ENCODE measurements at places on chromosomes 12 and 14.

DNA sequence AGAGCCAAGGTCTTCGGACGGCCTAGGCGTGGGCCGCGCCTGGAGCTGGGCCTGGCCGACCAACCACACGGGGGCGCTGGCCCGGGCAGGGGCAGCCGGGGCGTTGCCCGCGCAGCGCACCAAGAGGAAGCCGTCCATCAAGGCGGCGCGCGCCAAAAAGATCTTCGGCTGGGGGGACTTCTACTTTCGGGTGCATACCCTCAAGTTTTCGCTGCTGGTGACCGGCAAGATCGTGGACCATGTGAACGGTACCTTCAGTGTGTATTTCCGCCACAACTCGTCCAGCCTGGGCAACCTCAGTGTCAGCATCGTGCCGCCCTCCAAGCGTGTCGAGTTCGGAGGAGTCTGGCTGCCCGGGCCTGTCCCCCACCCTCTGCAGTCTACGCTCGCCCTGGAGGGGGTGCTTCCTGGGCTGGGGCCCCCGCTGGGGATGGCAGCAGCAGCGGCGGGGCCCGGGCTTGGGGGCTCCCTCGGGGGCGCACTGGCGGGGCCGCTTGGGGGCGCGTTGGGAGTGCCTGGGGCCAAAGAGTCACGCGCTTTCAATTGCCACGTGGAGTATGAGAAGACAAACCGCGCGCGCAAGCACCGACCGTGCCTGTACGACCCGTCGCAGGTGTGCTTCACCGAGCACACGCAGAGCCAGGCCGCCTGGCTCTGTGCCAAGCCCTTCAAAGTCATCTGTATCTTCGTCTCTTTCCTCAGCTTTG is 4.4 kb upstream of the SHMT2 start:
- DNase-seq, result no peak

DNA sequence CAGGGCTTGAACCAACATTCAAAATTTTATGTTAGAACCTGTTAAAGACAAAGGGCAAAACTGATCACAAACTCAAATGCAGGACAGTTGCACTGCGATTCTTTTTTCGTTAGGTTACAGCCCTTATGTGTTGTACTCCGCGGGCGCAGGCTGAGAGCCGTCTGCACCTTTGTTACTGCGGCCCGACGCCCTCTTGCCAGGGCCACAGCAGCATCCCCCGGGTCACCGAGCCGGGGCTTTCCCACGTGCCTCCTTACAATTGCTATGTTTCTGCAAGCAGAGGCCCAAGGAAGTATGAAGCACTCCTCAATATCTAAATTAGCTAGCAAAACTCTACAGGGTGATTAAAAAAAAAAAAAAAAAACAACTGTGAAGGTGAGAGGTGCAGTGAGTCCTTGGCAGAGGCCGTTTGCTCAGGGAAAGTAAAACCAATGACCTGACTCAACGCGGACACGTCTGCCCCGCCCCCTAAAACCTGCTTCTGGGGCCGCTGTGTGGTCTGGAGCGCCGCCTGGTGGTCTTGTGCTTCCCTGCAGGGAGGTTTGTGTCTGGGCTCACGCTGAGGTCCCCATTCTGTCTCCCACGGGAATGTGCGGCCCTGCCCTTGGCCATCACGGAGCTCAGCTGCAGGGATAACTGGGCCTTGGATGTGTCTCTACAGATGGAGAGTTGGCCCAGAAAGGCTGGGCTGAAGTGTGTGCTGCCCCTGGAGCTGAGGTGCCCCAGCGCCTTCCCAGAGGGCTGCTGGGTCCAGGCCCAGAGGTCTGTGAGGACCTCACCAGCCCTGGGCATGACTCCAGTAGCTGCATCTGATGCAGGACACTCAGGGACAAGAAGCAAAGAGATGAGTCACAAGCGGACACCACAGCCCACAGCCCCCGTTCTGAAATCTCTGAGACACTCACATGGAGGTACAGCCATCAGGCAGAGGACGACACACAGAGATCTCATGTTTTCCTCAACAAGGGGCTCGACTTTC is 418.5 kb downstream of the TMEM121 start:
- DNase-seq, result peak; percentile 50

GRCh38 chr14:32596390-32596789 is 267.3 kb downstream of the AKAP6 start:
- DNase-seq, result no peak

GRCh38 chr12:123148655-123149054 is 2.2 kb downstream of the PITPNM2 start:
- DNase-seq, result no peak

- DNase-seq, result no peak
Observed at GRCh38 chr12:50220363-50220995, 53.3 kb upstream of the CERS5 start.

GRCh38 chr14:64754685-64755084 is 50.5 kb downstream of the PLEKHG3 start:
- no peak for DNase-seq

DNA sequence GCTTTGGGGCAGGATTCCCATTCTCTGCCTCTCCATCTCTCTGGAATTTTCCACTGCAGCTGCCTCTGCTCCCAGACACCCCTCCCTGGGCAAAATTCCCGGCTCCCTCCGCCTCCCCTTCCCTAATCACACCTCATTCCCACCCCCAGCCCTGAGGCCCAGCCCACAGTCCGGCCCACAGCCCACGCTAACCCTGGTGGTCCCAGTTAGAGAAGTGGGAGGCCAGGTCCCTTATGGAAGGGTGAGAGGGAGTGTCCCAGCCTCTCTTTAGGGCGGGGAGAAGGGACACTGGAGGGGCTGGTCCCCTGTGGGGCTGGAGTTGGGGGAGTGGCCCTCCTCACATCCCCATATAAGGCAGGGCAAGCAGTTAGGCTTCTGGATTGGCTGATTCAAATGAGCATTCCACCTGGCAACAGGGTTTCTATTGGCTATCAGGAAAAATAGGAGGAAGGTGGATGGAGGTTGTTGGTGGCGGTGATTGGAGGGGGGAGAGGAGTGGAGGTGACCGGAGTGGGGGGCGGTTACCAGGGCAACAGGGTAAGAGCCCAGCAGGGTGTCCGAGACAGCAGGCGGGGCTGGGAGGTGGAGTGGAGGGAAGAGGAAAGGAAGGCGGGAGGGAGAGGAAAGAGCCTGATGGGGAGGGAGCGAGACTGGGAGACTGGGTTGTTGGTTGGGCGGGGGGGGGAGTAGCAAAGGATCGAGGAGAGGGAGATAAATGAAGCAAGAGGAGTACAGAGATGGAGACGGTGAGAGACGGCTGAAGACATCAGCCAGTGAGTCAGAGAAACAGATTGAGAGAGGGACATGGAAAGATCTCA is 1.9 kb upstream of the PTMS start:
- DNase-seq, result peak; percentile 97

DNA sequence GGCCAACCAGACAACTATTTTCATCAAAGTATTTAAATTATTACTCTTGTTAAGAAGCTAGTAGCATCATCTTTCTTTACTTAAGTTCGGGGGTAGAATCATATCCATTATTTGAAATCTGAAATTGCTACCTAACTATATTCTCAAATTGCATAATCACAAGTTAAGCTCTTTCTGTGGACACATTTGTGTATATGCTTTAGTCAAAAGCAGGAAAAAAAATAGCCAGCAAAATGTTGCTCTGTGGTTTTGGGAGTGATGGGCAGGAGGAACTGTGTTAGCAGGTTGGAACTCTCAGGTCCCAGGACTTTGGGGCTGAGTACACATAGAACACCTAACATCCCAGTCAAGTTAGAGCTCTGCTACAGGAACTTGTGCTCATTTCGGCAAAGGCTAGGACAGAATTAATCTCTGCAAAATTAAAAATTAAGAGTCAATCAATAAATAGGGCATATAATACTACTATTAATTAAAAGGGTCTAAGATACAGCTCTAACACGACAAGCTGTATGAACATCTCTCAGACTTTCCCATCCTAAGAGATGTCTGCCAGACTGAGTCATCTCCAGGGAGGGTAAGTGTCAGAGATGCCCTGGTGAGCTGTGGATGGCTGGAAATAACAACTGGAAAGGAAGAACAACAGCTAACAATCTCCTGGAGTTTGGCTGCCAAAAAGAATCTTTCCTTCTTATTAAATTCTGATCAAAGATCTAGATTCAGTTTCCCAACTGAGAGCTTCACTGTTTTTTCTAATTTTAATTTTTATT is 203.5 kb upstream of the GZMB start:
- no peak for DNase-seq

DNA sequence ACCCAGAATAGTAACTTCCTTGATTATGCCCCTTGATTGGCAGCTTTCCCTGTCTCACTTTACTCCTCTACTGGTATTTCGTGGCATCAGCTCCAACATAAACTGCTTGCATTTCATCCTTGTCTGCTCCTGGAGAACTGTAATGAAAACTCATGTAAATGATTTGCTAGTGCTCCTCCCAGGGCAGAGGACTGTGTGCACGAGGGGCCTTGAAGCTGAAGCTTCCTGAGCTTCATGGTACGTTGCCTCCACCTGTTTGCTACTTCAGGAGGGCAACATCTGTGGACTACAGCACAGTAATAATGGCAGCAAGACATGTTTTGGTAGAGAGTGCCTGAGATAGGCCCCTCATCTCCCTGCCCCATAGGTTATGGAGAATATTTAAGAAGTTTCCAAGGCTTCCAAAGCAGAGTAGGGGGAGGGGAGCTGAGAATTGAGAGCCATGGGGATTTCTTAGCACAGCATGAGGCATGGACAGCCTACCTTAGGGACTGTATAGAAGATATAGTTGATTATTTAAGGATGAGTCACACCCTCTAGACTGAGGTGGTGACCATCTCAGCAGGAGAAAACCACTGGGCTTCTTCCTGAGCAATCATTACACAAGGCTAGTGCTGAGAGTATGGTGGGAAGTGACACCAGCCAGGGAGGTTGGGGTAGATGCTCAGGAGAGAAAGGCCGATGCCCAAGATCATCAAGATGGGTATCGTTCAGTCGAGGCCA is 29.5 kb downstream of the CCDC198 start:
- no peak for DNase-seq

DNA sequence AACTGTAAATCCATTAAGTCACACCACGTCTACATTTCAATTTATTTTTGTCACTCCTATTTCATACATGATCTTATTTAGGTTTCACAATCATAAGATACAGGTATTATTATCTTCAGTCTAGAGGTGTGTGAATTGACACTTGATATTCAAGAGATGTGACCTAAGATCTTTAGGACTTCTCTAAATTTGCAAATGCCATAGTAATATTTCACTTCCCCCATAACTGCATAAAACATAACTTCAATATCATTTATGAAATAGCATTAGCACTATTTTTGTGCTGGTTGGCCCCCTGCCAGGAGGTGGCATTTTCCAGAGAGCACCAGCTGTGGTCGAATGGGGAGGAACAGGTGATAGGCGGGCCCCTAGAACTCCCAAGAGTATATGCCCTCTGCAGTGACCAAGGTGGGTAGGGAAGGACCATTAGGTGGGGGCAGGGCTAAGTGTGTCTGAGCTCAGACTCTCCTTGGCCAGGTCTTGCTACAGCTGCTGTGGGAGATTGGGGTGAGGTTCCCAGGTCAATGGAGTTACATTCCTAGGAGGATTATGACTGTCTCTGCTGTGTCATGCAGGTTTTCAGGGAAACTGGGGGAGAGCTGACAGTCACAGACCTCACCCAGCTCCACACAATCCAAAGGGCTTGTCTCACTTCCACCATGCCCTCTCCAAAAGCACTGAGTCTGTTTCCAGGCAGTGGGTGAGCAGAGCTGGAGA is 49.2 kb upstream of the ERGIC2 start:
- peak; percentile 44 for DNase-seq

DNA sequence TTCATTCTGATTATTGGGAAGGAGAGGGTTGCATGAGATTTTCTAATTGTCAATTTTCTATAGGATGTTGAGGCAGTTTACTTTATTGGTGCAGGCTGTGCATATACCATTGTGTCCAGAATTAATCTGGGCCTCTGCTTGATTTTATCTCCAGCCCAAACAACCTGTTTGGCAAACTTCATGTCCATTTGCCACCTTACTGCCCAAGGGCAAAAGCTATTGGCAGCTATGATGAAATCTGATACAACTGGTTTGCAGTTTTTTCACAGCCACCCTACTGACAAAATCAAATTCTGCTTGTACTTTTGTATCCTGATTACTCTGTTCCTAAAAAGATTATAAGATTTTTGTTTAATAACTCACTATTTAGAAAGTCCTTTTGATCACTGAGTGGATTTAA is 789.2 kb upstream of the FBXO33 start:
- DNase-seq, result peak; percentile 34

DNA sequence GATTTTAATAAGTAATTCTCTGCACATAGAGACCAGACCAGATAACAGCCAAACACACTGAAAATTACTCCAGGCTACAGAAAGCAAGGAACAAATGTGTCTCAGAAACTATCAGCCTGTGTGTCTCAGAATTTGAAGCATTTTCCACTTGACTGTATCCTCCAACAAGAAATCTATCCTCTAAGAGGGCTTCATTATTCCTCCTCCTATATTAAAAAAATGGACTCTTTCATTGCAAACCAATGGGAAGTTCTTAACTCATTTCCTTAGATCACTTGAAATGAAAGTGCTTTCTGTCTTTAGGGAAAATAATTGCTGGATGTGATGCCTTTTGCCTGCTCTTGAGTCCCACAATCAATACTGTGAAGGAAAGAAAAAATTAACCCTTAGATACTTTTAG is 2.3 kb downstream of the ST8SIA1 start:
- DNase-seq, result no peak

DNA sequence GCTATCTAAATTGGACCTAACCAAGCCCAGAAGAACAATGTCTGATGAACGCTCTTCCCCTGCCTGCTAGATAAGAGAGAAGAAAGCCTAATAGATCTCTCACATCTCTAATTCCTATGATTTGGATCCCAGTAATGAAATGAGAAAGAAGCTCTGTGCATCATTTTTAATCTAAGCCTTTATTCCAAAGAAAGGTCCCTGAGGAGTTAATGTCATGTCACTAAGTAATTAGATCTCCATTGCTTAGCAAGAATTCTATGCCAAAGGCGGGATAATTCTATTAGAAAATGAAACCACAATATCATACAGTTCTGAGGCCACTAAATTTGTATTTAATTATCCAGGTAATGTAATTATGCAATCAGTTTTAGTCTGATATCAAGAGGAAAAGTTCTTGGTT is 74.2 kb upstream of the TMEM260 start:
- DNase-seq, result no peak

DNA sequence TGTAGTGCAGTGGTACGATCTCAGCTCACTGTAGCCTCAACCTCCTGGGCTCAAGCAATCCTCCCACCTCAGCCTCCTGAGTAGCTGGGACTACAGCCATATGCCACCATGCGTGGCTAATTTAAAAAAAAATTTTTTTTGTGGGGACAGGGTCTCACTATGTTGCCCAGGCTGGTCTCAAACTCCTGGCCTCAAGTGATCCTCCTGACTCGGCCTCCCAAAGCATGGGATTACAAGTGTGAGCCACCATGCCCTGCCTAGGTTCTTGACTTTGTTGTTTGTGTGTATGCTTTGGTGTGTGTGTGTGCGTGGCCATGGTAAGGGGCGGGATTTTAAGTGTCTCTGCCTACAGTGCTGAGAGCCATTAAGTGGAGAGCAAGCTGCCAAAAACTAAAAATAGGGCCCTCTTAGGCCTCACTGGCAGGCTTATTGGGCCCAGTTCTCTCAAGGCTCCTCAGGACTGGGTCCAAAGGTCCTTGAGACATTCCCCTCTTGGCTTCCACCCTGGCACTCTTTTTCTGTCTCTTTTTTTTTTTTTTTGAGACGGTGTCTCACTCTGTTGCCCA is 5.1 kb downstream of the COX14 start:
- no peak for DNase-seq

- no peak for DNase-seq
Observed at GRCh38 chr14:28361486-28361885, 405.1 kb upstream of the FOXG1 start.

GRCh38 chr14:37587131-37587803 is 7.8 kb downstream of the FOXA1 start:
- no peak for DNase-seq

GRCh38 chr14:32312010-32312331 is 17.1 kb upstream of the AKAP6 start:
- no peak for DNase-seq
